Activated CD8-positive, alpha-beta T cell treated with anti-CD3 and anti-CD28 coated beads, Interleukin-2, amount 10 ng/mL, durations not matched to agents 7 days and 5 days (primary cell): ENCODE measurements at places on chromosomes 7 and 10.

DNA sequence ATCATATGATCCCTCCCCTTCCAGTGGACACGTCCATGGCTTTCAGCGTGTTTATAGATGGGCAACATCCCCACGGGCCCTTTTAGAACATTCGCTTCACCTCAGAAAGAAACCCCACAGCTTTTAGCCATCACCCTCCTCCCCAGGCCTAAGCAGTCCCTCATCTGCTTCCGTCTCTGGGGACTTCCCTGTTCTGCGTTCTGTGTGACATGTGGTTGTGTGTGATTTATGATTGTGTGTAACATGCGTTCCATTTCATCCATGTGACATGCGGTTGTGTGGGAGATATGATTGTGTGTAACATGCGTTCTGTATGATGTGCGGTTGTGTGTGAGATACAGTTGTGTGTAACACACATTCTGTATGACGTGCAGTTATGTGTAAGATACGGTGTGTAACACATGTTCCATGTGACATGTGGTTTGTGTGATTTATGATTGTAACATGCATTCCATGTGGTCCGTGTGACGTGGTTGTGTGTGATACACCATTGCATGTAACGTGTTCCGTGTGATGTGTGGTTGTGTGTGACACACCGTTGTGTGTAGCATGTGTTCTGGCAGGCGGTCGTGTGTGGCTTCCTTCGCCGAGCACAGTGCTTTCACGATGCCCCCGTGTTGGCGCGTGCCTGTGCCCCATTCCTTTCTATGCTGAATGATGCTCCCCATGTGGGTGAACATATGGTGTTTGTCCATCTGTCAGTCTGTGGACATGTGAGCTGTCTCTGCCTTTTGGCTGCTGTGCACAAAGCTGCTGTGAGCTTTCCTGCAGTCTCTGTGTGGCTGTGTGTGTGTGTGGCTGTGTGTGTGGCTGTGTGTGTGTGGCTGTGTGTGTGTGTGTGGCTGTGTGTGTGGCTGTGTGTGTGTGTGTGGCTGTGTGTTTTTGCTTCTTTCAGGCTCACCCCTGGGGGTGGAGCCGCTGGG, 26.2 kb downstream of the PWWP2B start:
- DNase-seq = no peak

- no peak for DNase-seq
Observed at GRCh38 chr10:76125900-76126299, 694.5 kb downstream of the LRMDA start.

DNA sequence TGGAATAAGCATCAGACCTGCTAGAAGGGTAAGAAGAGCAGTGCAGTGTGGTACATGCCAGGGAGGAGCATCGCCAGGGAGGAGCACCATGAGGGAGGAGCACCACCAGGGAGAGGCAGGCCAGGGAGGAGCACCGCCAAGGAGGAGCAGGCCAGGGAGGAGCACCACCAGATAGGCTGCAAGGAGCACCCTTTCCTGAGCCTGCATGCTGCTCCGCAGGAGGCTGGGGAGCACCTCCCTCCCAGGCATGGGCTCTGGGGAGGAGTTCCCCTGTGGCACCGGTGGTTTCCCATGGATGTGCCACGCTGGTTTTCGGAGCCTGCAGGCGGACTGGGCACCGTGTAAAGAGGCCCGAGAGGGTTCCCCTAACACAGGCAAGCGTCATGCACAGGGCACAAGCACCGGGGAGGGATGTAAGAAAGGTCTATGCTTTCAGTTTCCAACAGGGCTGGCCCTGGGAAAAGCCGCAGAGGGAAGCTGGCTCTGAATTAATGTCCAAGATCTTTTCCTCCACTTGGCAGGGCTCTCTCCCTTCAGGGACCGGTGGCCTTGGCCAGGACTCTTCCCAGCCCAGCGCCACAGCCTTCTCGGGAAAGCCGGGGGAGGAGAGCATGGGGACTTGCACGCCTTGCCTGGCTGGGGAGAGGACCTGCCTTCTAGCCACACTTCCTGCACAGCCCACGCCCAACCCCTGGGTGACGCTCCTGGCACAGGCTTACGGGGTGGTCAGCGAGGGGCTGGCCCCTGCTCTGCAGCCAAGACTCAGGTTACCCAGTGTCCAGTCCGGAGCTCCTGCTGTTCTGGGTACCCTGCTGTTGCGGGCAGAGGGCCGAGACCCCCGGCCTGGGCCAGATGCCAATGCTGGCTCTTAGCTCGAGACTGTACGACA, 11.5 kb upstream of the GPER1 start:
- DNase-seq = no peak

GRCh38 chr10:36515319-36515718, 610.1 kb upstream of the ANKRD30A start:
- no peak for DNase-seq

GRCh38 chr7:114413761-114414155, 857 bp upstream of the FOXP2 start:
- DNase-seq = no peak

- DNase-seq = no peak
Observed at GRCh38 chr10:74310652-74311257, 159.7 kb downstream of the ADK start.
